NCI-H774 (cell line): ENCODE measurements at places on chromosomes 2 and 18.

DNA sequence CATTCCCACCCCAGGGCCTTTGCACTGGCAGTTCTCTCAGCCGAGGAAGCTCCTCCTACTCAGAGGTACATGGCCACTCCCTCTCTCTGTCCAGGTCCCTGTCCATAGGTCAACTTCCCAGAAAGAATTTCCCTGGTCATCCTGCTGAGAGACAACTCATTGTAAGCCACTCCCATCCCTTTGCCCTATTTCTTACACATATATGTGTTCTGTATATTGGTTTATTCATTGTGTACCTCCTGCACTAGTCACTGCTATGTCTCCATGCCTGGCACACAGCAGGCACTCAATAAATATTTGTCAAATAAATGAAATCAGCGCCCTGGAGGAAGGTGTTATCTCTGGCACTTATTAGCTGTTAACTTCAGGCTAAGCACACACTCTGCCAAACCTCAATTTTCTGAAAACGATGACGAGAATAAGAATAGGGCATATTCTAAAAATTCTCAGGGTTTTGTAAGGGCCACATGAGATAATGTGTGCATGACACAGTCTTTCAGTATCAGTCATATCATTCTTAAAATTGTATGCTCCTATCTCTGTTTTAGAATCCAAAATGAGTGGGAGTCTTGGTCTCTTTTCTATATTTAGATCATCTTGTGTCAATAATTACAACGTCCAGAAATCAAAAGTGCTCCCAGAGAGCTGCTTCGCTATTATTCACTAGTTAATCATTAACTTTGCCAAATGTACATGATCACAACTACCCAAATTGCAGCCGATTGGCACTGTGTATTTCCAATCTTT, 198.0 kb downstream of the ALK start:
- no peak for DNase-seq

- DNase-seq, result no peak
Measured at GRCh38 chr2:26185954-26186770, 13.3 kb downstream of the GAREM2 start.

GRCh38 chr2:142868229-142868762, 9.2 kb upstream of the KYNU start:
- DNase-seq, result no peak

- DNase-seq, result no peak
Measured at GRCh38 chr2:169727065-169727464, 6.6 kb upstream of the KLHL23 start.
